Liver (tissue), 10 donors: ENCODE measurements at places on chromosomes 11 and 22. TPM values are rescaled to one million over a fixed set of nuclear protein-coding genes. Genes with fewer than 3 reads are reported as not detected.

Gene POTEH
- not detected for polyA plus RNA-seq

DNA sequence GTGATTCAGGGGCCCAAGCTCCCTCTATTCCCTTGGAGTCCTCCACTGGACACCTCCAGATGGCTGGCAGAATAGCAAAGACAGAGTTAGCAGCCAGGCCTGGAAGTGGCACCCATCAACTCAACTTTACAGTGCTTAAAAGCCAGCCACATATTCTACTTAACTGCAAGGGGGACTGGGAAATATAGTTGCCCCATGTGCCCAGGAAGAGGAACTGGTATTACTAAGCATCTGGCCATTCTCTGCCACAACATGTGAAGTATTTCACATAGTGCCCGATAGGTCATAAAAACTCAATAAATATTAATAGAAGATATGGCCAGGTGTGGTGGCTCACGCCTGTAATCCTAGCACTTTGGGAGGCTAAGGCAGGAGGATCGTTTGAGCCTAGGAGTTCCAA, 5.5 kb upstream of the IL10RA start:
- H3K4me3 ChIP-seq = no peak overlapping the region
- no peaks in the 10 kb centered on the region for H3K27me3 ChIP-seq
- no peak overlapping the region for H3K27ac ChIP-seq
- no peaks in the 10 kb centered on the region for H3K4me1 ChIP-seq

DNA sequence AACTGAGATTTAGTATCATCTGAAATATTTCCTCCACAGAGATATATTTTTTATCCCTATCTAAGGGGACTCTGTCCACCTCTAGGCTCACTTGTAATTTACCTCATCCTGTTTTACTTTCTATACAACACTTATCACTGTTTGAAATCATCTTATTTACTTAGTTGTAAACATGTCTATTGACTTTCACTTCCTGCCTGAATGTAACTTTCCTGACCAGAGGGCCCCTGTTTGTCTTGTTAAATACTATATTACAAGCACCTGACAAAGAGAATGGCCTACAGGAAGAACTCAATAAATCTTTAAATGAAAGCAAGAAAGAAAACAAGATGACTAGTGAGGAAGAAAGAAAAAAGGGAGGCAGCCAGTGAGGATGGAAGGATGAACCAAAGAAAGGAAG, 1727.5 kb downstream of the LRRC4C start:
- no peaks in the 10 kb centered on the region for H3K4me1 ChIP-seq
- no peak overlapping the region for H3K4me3 ChIP-seq
- H3K36me3 ChIP-seq = no peaks in the 10 kb centered on the region
- no peak for DNase-seq

DNA sequence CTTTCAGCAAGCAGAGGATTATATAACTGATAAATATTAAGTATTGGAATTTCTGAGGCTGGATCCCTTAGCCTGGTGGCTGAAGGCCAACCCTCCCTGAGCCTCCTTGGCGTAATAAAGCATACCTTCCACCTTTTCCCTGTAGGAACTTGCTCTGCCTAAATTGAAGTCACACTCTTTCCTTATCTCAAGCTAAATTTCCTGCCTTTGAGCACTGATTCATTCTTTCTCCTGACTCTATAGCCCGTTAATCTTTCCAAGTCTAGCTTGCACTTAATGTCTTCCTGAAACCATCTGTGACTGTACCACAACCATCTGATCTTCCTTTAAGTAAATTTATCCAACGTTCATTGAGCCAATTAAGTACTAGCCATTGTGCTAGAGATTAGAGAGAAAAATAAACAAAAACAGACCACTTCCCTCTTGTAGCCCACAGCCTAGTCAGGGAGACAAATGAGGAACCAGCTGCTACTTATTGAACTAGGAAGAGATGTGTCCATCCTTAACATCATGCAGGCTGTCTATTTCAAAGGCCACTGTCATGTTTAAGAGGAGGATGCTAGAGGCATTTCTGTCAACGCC, 62.9 kb downstream of the GRK3 start:
- no peak for DNase-seq
- no peaks in the 10 kb centered on the region for H3K27me3 ChIP-seq
- no peaks in the 10 kb centered on the region for H3K36me3 ChIP-seq
- H3K27ac ChIP-seq = no peak overlapping the region
- H3K4me1 ChIP-seq = no peaks in the 10 kb centered on the region

DNA sequence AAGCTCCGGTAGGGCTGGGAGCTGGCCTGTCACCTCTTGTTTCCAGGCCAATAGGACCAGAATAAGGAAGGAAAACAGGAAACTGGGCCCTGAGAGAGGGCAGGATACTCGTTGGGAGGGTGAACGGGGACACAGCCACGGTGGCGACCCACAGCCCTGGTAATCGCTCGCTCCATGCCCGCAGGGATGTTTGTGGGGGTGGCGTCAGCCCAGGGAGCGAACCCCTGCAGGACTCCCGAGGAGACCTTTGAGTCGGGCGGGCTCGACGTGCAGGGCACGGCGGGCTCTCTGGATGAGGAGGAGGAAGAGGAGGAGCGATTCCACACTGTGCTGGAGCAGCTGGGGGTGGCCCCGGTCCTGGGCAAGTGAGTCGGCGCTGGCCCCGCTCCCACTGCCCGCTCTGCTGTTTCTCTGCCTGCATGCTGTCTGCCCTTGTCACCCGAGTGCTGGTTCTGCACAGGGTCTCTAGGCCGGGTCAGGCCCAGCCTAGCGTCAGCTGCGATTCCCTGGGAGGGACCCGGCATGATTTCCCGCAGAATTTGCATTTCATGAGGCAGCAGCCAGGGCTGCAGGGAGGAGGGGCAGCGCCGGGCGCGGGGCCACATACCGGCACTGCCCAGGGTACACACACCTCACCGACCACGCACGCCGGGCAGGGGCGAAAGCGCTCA, 1.6 kb downstream of the CRACR2B start:
- peak overlapping the region; percentile 37 for H3K4me3 ChIP-seq
- no peak for DNase-seq
- peak overlapping the region; percentile 43 for H3K27ac ChIP-seq
- peaks cover 90% of the 10 kb centered on the region for H3K4me1 ChIP-seq
- H3K27me3 ChIP-seq = no peaks in the 10 kb centered on the region

DNA sequence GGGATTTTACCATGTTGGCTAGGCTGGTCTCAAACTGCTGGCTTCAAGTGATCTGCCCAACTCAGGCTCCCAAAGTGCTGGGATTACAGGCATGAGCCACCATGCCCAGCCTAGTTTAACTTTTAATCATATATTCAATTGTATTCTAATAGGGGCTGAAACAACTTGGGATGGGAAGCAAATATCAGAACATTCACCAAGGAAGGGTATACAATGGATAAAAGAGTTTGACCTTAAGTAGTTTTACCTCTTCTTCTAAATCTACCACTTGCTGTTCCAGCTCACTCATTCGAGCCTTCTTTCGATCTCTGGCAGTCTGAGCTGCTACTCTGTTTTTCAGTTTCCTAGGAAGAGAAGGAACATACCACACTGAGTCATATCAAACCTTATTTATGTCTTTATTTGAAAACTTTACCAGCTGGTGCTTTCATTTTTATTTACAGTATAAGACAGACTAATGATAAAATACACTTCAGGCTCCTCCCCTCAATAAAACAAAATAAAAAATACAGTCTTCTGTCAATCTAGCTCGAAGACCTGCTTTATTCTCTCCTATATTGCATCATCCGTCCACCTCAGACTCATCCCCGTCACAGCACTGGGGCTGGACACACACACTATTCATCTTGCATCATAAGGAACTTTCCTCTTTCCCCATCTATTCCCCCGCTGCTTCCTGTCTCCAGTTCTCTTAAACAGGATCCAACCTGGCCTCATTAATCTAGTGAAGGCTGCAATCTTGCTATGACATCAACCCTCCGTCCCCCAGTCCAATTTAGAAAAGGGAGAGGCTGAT, 1.4 kb downstream of the XBP1 start:
- peaks cover 37% of the 10 kb centered on the region for H3K4me1 ChIP-seq
- H3K4me3 ChIP-seq = peak overlapping the region; percentile 98
- peaks cover 51% of the 10 kb centered on the region for H3K36me3 ChIP-seq
- no peaks in the 10 kb centered on the region for H3K27me3 ChIP-seq

Gene ALDH3B1
- polyA plus RNA-seq = 3.6 TPM

DNA sequence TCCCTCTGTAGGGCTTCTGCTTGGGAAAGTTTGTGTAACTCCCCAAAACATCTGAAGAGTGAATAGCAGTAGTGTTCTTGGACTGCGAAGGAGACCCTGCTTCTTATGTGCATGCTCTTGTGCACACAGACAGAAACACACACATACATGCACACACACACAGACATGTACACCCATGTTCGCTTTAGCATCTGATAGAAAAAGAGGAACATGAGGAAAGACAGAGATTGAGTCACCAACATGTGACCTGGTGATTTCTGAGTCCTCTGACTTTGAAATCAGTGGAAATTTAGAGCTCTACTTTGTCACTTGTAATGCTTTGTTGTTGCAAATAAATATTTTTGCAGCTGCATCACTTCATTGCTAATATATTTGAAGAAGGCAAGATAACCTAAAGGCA, 23.8 kb downstream of the CD44 start:
- H3K4me3 ChIP-seq = no peak overlapping the region
- no peaks in the 10 kb centered on the region for H3K27me3 ChIP-seq
- H3K4me1 ChIP-seq = no peaks in the 10 kb centered on the region
- no peaks in the 10 kb centered on the region for H3K36me3 ChIP-seq

DNA sequence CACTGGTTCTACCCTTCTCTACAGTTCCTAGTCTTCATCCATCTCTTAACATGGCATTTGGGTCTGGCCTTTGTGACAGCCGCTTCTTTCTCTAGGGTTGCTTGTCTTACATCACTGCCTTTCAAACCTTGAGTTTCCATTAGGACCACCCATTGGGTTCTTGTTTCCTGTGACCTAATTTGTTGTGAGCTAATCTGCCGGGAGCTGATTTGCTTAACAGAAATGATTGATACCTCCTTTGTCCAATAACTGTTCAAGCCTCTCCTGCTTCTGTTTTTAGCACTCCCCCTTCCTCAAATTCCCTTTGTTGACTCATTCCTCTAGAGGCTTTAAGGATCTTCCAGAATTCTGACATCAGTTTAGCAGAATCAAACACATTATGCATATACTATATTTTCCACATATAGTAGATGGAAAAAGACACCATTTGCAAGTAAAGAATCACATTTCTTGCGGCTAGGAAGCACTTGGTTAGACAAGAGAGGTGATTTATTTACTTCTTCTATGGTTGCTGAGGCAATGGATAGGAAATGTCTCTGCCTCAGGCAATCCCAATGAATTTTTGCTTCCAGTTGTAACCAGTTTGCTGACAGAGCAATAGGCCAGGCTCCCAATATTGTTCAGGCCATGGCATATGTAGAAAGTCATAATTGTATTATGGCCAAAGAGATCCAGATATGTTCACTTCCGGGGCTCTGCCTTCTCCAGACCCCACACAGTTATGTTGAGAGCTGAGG, 130.7 kb downstream of the SNX19 start:
- H3K27ac ChIP-seq = no peak overlapping the region
- H3K4me3 ChIP-seq = no peak overlapping the region
- H3K36me3 ChIP-seq = no peaks in the 10 kb centered on the region
- no peaks in the 10 kb centered on the region for H3K27me3 ChIP-seq

GRCh38 chr11:133705873-133706272, 139.4 kb downstream of the SPATA19 start:
- no peaks in the 10 kb centered on the region for H3K36me3 ChIP-seq
- no peaks in the 10 kb centered on the region for H3K27me3 ChIP-seq
- no peak overlapping the region for H3K27ac ChIP-seq
- DNase-seq = no peak
- no peaks in the 10 kb centered on the region for H3K4me1 ChIP-seq
- no peak overlapping the region for H3K4me3 ChIP-seq

DNA sequence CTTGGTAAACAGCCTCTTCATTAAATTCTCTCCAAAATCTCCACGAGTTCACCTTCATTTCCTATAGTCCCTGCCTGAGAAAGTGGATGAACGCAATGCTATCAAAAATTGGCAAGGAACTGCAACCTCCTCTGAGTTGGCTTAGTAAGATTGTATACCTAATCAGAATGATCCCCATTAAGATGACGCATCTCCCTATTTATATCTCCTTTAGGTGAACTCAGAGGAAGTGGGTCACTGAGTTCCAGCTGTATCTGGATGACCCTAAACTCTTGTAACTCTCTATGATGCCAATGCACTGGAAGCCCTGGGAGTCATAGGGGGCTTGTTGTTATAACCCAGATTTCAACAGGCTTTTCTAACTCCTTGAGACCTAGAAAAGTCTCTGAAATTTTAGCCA, 48.2 kb downstream of the OR10A6 start:
- H3K4me1 ChIP-seq = no peaks in the 10 kb centered on the region
- no peak overlapping the region for H3K27ac ChIP-seq
- H3K36me3 ChIP-seq = no peaks in the 10 kb centered on the region
- no peak for DNase-seq
- no peaks in the 10 kb centered on the region for H3K27me3 ChIP-seq
- H3K4me3 ChIP-seq = no peak overlapping the region

GRCh38 chr11:66076561-66076960, 6.5 kb downstream of the PACS1 start:
- H3K4me1 ChIP-seq = no peaks in the 10 kb centered on the region
- no peak overlapping the region for H3K27ac ChIP-seq
- no peak for DNase-seq
- no peak overlapping the region for H3K4me3 ChIP-seq
- no peaks in the 10 kb centered on the region for H3K27me3 ChIP-seq

- H3K4me3 ChIP-seq = no peak overlapping the region
- no peaks in the 10 kb centered on the region for H3K36me3 ChIP-seq
- DNase-seq = no peak
- no peaks in the 10 kb centered on the region for H3K27me3 ChIP-seq
Measured at GRCh38 chr22:17242641-17243040, 23.4 kb upstream of the ADA2 start.

Gene SEC14L6
- 0.31 TPM for polyA plus RNA-seq

Gene NRGN
- polyA plus RNA-seq = 0.51 TPM

Gene CALCA
- polyA plus RNA-seq = 34.7 TPM

DNA sequence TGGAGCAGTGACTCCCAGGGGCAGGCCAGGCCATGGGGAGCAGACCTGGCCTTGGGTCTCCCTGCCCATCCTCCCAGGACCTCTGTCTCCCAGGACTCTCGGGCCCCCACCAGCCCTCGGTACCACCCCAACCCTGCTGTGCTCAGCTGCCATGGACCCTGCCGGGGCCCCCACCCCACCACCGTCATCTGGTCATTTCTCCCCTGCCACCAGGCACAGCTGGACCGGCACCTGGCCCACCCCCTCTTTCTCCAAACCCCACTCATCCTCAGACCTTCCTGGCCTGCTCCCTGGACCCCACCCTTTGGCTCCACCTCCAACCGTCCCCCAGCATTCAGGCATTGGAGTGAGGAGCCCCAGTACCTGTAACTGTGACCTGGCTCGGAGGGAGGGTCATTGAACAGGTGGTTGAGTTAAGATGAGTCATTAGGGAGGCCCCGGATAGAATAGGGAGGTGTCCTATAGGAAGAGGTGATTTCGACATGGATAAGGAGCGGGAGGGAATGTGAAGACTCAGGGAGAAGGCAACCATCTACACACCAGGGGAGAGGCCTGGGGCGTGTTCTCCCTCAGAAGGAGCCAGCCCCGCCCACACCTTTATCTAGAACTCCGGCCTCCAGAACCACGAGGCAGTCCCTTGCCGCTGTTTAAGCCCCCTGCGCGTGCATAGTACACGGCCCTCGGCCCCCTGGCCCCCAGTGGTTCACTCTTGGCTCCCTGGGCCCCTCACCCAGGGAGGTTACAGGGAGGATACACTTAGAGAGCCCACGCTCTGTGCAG, 1395.9 kb downstream of the BRD1 start:
- H3K27ac ChIP-seq = no peak overlapping the region
- H3K36me3 ChIP-seq = no peaks in the 10 kb centered on the region
- H3K4me1 ChIP-seq = no peaks in the 10 kb centered on the region
- H3K27me3 ChIP-seq = peaks cover 6% of the 10 kb centered on the region
- no peak overlapping the region for H3K4me3 ChIP-seq

Gene APOA5
- 481 TPM for polyA plus RNA-seq
